ENCODE measurements at places on chromosomes 2 and 18. TPM values are rescaled to one million over a fixed set of nuclear protein-coding genes. Genes with fewer than 3 reads are reported as not detected.

DNA sequence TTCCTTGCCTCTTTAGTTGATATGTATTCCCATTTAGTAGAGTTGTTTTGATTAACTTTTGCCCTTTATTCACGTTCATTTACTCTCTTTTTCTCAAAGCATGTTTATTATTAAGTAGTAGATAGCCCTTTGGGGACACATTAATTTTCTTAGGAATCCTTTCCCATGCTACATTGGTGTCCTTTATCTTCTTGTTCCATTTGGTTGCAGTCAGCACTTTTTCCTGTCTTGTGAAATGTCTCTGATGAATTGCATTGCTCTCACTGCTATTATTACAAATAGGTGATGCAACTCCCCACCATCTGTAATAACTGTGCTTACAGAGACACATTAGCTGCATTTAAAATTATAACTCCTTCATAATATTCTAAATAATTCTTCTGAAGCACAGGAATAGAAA is 428.5 kb upstream of the CNTNAP5 start:
- DNase-seq = no peak

- DNase-seq = no peak
Measured at GRCh38 chr2:43766006-43766405, 7.8 kb upstream of the DYNC2LI1 start.

DNA sequence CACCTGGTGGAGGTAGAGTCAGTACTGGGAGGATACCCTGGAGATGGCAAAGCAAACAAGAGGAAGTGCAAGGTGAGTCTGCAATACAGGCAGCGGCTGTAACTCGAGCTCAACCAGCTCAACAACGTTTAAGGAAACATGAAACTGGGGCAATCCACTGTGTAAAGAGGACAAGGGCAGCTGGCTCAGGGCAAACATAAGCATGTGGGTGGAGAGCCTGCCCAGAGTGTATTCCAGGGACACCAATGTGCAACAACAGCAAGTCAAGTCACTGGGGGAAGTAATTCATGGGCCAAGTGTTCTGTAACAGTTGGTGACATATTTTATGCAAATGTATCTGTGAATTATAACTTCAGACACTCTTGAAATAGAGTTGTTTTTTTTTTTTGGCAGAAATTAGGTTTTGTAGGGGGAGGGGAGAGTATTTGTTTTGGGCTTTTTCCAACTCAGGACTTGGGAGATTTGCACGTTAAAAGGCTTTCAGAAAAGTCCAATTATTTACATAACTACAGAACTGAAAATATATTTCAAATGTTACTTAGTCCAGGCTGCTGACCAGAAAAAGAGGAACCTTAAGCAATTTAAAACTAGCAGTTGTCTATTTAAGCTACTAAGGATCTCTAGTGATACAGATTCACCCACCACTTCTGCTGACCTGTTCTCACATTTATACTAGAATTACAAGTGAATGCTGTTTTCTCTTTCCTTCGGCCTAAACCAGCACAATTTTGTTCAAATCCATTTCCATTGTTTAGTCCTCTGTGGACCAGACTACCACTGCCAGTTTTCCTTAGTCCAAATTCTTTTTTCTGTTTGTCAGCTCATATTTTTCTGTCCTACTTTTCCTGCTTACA is 18.6 kb downstream of the NRXN1 start:
- no peak for DNase-seq

The UGT1A7 gene
- not detected for total RNA-seq

The ANKRD62 gene
- total RNA-seq = not detected

DNA sequence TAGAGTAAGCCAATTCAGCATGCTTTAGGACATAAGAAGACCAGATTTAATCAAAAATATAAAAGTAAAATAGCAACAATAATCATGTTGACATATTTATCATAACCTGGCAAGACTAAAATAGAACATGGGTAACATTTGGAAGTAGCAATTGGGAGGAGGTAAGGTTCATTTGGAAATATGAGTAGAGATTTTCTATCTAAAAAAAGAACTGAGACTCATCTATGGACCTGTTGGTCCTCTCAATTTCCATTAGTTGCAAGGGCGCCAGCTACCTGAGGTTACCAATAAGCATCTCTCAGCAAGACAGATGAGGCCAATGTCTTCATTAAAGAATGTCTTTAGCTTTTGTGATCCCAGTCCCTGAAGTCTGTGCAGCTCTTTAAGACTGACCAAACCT is 196.0 kb downstream of the IRS1 start:
- DNase-seq = no peak

The PREB gene
- 47.2 TPM for total RNA-seq

The FSIP2 gene
- 0.16 TPM for total RNA-seq

DNA sequence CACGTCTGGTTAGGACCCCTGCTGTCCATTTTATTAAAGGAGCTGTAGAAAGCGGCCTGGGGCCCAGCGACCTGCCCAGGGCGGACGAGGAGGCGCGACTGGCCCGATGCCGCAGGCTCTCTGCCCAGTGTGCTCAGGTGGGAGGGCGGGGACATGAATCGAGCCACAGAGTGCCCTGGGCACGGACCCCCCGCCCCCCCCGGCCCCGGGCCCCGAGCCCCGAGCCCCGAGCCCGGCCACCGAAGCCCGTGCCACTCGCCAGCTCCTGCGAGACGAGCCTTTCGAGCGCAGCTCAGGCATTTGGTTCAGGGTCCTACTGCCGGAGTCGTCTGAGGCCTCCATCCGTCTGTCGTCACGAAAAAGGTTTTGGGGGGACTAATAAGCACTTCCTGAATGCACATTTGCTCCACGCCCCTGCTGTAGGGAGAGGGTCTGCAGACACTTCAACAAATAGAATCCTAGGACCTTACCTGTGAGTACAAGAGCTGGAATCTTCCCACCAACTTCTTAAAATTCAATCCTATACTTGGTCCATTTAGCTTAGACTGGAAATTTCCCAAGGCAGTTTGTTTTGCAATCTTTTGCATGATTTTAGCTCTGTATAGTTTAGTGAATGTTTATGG is 602 bp upstream of the ADAM17 start:
- peak; percentile 51 for DNase-seq

DNA sequence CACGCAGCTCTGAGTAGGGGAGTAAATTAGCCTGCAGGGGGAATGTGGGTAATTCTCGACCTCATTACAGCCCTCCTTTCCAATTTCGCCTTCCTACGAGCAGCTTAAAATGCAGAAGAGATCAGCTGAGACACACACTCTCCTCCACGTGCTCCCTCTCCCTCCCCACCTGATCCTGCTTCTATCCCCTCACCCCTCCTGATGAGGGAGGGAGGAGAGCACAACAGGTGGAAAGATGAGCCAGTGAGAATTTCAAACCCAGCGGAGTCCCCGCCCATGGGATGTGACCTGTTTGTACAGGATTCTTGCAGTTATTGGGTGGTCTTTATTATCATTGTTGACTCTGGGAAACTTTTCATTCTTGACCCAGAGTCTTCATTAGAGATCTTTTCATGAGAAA is 35.5 kb downstream of the DDX18 start:
- no peak for DNase-seq

DNA sequence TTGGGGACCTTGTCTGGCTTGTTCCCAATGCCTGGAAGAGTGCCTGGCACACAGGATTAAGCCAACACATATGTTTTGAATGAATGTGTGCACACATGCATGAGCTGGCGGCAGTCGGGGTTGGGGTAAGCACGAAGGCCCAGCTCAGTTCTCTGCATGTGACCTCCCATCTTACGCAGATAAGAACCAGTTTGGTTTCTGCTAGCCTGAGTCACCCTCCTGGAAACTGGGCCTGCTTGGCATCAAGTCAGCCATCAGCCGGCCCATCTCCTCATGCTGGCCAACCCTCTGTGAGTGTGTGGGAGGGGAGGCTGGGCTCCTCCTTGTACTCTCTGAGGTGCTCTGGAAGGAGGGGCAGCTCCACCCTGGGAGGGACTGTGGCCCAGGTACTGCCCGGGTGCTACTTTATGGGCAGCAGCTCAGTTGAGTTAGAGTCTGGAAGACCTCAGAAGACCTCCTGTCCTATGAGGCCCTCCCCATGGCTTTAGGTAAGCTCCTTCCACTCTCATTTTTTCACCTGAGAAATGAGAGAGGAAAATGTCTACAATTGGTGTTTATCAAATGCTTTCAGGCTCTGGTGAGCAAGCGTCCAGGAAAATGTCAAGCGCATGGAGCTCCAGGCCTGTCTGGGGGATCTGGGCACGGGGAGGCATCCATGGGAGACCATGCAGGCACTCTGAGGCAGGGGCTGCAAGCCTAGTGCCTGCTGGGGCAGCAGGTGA is 9.7 kb upstream of the IL1RN start:
- DNase-seq = no peak

The B4GALT6 gene
- 24.2 TPM for total RNA-seq

The PRADC1 gene
- 21.8 TPM for total RNA-seq

GRCh38 chr2:198916548-198917080 is 541.1 kb downstream of the SATB2 start:
- DNase-seq = no peak

The NEU2 gene
- total RNA-seq = not detected

GRCh38 chr2:95260028-95261023 is 13.9 kb upstream of the PROM2 start:
- no peak for DNase-seq

DNA sequence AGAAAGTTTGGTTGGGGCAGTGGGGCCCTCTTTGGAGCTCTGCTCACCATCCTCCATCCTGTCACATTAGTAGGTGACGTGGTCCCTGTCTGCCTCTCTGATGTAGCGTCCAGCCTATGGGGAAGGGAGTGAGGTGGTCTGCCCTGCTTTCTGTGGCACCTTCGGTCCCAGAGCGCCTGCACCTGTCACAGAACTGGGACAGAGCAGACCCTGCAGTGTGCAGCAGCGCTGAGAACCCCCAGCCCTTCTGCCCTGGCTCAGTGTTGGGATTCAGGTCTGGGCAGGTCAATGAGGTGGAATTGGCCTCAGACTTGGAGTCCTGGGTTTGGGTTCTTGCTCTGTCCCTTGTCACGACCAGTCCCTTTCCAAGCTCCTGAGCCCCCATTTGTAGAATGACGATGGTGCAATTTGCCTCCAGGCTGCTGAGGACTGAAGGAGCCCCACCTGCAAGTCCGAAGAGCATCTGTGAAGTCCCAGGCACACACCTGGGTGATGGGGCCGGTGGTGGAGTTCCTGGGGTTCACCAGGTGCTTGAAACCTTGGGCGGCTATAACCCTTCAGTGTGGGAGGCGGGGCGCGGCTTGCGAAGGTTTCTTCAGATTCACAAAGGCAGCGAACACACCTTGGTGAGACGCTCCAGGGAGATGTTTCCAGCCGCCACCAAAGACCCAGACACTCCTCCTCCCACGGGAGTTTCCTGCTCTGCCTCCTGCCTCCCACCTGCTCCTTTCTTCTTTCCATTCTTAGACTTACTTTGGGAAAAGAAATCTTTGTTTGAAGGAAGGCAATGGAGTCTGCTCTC is 265.4 kb upstream of the HDAC4 start:
- no peak for DNase-seq

DNA sequence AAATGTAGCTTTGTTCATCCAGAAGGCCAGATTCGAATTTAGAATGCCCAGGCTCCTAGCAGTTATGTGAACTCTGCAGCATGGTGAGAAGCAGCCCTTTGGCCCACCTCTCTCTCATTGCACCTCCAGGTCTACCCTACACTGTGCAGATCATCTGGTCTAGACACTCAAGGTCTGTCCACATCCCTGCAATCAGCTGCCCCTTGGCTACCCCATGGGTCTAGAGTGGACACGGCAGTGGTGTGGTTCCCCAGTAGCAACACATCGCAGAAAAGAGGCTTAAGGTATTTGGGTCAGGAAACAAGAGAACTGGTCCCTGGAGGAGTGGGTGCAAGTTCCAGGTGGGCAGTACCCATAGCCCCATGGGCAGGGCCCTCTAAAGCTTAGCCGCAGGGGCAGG is 76.6 kb upstream of the BCL2L11 start:
- DNase-seq = no peak

- no peak for DNase-seq
Measured at GRCh38 chr2:98555696-98556095, 52.6 kb downstream of the COA5 start.

GRCh38 chr2:55056024-55056521 is 5.8 kb upstream of the RTN4 start:
- no peak for DNase-seq

DNA sequence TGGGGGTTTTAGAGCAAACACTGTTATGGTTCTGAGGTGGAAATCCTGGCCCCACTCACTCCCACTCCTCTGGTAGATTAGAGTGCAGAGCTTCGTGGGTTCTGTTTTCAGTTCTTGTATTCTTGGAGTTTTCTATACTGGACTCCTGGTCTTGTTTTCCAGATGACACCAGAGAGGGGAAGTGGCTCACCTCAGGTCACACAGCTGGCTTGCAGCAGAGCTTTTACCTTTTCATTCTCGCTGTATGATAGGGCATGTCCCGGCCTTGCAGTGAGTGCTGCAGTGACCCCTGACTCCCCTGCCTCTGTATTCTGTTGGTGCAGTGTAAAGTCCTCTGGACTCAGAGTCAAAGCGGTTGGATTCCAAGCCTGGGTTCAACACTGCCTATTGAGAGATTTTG is 148.9 kb upstream of the MEX3C start:
- no peak for DNase-seq

- DNase-seq = peak; percentile 26
Measured at GRCh38 chr18:48947092-48947491, 3.7 kb downstream of the SMAD7 start.

DNA sequence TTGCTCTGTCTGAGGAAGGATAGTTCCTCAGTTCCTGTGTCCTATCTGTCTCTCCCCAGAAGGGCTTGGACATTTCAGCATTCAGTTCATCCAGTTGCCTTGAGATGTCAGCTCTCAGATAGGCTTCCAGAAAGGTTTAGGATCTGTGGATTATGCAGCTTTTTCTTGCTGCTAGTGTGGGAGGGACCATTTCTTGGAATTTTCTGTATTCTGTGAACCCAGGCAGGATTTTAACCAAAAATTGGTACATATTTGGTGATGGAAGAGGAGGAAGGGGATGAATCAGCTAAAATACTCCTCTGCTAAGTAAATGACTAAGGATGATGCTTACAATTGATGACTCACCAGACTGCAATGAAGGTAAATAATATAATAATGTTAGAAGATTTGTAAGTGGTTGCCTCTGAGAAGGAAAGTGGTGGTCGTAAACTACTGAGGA is 58.6 kb upstream of the DOCK10 start:
- DNase-seq = peak; percentile 57

The GATA6 gene
- 14.6 TPM for total RNA-seq

DNA sequence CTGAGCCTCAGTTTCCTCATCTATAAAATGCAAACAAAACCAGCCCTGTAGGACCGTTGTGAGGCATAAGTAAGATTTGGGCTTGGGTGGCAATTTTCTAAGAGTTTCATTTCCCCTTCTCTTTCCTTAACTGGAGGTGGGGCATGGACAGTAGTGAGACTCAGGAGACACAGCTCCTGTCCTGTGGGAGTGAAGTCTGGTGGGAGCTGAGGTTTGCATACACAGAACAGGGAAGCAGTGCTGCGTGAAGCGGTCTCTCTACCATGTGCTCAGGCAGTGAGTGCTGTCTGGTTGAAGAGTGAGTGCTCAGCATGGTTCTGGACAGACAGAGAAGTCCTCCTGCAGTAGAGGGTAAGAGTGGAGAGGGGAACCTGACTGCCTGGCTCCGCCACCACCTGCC is 62.3 kb upstream of the MCFD2 start:
- DNase-seq = no peak

Measured in endothelial cell of umbilical vein (primary cell).